ENCODE measurements at places on chromosomes 3 and 15.
A peak's percentile ranks its signal among the peaks of the same experiment; 100 is the strongest.

DNA sequence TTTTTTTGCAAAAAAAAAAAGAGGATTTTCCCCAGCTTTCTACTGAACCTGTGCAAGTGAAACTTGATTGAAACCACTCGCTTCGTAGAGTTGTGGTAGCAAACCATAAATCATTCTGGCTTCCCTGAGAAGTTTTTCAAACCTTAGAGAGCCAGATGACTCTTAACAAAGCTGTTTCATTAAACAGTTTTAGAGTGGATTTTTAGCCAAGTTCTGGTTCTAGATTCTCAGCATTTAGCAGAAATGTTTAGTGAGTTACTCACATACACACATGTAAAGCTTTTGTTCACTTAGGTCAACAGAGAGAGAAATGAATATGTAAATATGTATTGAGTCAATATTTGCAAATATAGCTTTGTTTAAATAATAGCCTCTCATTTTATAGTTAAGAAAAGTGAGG is 18.1 kb upstream of the CCR9 start:
- DNase-seq: no peak

- no peak for DNase-seq
Observed at GRCh38 chr3:17945799-17946399, 203.5 kb upstream of the TBC1D5 start.

GRCh38 chr15:34018021-34018645 is 20.9 kb downstream of the AVEN start:
- DNase-seq: no peak

- DNase-seq: no peak
Observed at GRCh38 chr3:160331127-160331937, 67.7 kb downstream of the IFT80 start.

- DNase-seq: no peak
Observed at GRCh38 chr3:30737743-30738499, 131.5 kb downstream of the TGFBR2 start.

- no peak for DNase-seq
Observed at GRCh38 chr3:10437272-10437994, 68.0 kb downstream of the ATP2B2 start.

- DNase-seq: peak; percentile 30
Observed at GRCh38 chr3:17142516-17142915, 257.8 kb downstream of the PLCL2 start.

Measured in psoas muscle (tissue), 8 donors.